Esophagus mucosa (tissue), 1 donor: ENCODE measurements at places on chromosomes 2 and 18. TPM values are rescaled to one million over a fixed set of nuclear protein-coding genes. Genes with fewer than 3 reads are reported as not detected.

GRCh38 chr18:38693104-38693503, 1127.5 kb upstream of the CELF4 start:
- no peak for ATAC-seq

DNA sequence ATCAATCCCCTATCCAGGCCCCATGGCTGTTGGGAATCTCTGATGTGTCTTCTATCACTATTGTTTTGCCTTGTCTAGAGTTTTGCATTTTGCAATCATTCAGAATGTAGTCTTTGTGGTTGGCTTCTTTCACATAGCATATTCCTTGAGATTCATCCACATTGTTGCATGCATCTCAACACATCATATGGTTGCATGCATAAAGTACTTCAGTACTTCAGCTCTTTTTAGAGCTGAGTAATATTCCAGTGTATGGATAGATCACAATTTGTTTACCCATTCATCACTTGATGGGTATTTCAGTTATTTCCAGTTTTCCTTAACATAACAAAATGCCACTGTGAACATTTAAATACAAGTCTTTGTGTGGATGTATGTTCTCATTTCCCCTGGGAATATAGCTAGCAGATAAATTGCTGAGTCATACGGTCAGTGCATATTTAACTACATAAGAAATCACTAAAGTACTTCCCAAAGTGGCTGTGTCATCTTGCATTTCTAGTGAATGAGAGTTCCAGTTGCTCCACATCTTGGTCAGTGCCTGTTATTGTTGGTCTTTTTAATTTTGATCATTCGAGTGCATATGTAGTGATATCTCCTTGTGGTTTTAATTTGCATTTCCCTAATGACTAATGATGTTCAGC, 138.8 kb downstream of the BCL11A start:
- ATAC-seq: no peak

DNA sequence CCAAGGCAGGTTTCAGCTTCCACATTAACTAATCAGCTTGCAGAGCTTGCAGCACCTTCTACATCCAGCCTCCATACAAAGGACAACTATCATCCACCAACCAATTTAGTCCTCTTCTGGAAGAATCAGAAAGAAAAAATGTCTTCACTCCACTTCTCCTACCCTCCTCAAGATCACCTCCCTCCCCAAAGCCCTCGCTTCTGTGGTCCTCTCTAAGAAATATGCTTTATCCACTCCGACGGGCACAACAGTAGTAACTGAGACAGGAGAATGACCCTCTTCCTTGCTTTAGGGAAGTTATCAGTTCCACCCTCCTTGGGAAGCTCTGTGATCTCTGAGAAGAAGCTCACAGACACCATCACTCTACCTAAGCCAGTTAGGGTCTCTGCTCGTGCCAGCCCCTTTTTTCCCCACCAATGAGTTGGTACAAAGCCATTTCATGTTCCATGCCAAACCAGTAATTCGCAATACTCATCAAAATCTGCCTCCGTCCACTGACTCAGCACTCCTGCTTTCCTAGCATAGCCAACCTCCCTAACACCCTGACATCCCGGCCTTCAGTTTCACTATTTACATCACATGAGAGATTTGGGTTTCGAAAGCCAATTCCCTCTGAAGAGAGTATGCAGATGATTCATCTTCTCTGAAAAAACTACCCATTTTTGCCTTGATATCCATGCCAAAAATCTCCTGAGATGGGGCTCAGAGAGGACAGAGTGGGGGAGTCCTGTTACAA, 114.1 kb upstream of the PKDCC start:
- peak; percentile 50 for ATAC-seq

DNA sequence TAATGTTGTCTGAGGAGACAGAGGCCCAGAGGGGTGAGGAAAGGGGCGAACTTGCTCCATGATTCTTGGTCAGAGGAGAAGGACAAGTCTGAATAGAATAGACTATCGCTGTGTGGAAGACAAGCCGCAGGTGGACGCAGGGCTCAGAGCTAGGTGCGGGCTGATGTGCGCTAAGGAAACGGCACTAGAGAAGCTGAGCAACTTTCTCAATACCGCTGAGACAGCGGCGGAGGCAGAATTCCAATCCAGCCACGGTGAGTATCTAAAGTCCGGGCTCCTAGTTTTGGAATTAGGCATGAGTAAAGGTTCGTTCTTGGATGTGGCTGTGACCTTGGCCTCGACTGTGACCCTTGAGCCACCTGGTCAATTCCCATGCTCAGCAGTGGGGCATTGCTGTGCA, 47.8 kb downstream of the CAPN13 start:
- no peak for ATAC-seq

- ATAC-seq: no peak
Measured at GRCh38 chr18:62182220-62182619, 4.6 kb downstream of the PIGN start.

- no peak for ATAC-seq
Measured at GRCh38 chr2:237048595-237048994, 37.1 kb upstream of the COPS8 start.

DNA sequence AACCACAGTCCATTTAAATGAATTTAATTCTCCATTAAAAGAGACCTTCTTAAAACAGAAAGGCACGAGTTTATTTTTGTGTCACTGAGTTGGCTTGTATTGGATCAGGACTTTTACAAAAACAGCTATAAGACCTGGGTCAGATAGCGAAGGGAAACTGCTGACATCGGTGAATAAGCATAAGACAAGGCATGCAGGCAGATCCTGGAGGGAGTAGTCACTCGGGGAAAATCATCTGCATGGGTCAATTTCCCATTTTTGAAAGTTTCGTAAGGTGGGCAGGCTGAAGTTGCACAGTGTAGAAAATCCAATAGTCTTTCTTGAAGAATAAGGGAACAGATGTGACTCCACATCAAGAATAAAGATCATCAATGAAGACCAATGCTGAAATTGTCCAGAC, 12.9 kb downstream of the IL36B start:
- no peak for ATAC-seq

GRCh38 chr2:133685636-133686215, 117.5 kb upstream of the NCKAP5 start:
- no peak for ATAC-seq

DNA sequence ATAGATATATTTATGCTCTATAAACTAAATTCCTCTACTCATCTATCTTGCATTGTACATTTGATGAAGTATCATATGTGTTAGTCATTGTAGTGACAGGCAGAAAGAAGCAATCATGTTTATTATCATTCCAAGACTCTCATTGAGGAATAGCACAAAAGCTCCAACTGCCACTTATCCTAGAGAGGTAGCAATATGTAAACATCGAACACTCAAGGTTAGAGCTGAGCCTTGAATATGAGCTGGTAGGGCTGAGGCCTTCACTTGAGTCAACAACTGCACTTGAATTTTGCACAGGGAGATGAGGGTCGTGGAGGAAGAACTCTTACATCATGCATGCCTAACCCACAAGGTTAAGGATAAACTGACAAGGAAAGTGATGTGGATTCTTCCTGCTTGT, 900.9 kb downstream of the CPS1 start:
- no peak for ATAC-seq

DNA sequence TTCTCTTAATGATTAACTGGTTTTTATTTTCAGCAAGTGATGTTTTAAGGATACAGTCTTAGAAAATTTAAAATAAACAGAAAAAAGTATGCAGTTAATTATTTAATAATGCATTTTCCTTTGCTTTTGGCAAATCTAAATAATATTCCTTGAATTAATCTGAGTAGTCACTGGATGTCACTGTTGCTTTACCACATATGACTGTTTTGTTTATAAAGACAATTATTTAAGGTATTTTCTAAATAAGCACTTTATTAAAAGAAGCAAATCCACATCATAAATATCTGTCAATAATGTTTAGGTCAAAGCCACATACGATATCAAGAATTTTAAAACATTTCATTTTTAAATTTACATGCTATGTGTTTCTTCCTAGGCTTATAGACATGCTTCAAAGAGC, 40.6 kb upstream of the TFPI start:
- no peak for ATAC-seq

DNA sequence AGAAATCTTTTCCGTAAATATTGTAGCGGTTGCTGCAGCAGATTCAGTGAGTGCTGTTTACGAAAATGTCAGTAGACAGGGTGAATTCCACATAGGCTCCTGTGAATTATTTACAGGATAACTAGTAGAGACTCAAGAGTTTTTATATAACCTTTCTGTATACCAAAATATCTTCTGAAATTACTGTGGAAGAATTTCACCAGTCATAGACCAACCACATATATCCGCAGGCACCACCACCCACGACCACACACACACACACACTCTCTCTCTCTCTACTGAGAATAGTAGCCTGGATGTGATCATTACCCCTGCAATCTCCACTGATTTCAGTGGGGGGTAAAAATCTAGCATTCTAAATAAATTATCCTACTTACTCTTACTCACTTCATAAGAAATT, 341.8 kb downstream of the RBM43 start:
- ATAC-seq: no peak

DNA sequence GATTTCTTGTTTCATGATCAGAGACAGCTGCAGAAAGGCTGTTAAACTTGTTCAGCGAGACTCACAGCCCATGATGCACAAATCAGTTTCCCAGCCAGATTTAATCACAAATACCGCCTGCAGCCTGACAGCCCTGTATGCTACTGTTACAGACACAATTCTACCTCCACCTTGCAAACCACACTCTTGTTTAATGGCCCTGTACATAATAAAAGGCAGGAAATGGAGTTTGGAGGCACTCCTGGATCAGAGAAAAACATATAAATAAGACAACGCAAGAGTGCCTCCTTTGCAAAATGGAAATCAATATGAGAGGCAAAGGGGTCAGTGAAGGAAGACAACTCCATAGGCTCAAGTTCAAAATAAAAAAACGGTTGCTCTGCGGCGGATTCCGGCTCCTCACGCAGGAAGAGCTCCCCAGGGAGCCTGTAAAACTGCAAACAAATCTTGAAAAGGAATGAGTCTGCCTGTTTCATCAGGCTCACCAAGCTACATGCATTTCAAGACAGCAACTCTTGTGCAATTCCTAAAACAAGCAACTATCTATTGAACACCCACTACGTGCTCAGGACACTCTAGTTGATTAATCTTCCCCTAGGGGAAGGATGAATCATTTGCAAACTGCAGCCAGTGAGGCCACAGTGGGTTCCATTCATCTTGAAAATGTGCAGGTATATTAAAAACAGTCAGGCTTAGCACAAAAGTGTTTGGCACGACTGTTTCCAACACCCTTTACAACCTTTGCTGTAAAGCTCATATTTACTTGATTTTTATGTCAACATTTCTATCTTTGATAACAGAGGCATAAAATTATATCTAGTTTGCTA, 37.5 kb downstream of the TBC1D8 start:
- ATAC-seq: peak; percentile 86

- no peak for ATAC-seq
Measured at GRCh38 chr2:171986778-171987177, 13.0 kb upstream of the METAP1D start.

DNA sequence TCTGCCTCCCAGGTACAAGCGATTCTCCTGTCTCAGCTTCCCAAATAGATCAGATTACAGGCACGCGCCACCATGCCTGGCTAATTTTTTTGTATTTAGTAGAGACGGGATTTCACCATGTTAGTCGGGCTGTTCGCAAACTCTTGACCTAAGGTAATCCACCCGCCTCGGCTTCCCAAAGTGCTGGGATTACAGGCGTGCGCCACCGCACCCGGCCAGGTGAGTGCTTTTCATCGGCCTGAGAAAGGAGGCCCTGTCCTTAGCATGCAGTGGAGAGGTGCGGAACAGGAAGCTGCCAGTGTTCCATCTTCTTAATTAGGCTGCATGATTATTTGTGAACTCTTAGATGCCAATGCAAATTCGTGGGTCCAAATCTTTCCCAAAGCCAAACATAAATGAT, 125.7 kb upstream of the THSD7B start:
- ATAC-seq: no peak

DNA sequence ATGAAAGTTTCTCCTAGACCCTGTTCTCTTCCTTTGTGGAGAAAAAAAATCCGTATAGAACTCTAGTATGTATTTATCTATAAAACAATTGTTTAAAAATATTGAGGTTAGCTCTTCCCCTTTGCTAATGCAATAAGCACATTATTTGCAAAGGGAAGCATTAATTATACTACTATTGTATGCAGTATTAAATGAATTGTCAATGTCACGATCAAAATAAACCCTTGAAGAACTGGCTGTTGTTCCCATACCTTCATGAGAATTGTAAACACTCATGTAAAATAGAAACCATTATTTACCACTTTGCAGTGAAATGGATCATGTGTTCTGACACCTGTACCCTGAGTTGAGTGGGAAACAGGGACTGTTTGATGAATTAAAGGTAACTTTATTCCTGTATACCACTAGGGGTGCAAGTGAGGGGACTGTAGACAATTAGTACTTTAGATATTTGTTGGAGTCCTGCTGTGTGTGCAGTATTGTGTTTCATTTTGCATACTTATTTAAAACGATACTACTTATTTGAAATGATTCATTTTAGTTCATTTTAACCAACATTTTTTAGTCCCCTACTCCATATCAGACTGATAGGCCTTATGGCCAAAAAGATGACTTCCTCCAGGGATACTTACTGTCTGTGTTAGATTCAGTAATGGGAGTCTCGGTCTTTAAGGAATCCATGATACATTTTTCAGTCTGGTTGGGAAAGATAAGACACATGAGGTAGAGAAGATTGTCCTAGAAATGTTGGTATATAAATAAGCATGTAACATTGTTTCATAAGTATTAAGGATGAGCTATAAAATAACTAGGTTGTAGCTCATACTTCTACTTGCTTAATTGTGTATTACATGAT, 7.9 kb downstream of the PKP4 start:
- ATAC-seq: peak; percentile 42

DNA sequence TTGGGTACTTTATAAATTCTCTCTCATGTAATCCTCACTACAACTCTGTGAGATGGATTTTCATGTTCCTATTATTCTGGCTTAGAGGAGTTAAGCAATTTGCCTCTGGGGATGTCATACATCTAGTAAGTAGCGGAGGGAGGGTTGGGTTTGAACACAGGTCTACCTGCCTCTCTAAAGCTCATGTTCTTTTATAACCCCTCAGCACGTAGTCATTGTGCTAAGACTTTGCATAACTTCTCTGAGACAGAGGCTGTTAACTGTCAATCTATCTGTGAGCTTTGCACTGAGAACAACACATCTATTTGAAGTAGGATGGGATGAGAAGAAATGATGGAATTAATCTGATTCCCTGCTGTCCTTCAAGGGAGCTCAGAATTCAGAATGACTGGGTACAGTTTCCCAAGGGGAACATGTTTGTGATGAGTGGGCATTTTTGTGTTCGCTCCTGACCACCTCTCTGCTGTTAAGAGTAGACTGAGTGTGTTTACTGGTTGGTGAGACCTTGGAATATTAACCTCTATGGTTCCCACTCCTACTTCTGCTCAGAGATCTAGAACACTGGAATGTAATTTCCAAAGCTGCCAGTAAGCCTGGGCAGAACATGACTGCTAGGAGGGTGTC, 320.7 kb downstream of the SLC8A1 start:
- ATAC-seq: no peak

DNA sequence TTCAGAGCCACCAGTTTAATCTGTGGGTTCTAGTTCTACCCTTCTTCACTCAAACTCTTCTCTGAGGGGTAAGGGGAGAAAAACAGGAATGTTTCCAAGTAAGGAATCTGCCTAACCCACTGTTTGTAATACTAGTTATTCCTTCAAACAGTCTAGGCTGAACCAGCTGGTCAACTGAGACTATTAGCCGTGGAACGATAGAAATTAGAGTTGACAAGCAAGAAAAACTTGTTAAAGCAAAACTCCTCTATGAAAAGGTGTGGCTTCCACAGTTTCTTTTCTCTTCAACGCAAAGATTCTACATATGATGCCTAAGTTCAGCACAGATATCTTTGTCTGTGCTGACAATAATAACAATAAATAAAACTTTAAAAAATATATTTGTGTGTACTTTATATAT, 11.5 kb downstream of the PAIP2B start:
- peak; percentile 92 for ATAC-seq

The CCDC102B gene
- total RNA-seq: 1.2 TPM

The TMEM185B gene
- 20.3 TPM for total RNA-seq

The FAM110C gene
- total RNA-seq: 44.3 TPM

The APLF gene
- total RNA-seq: 4.2 TPM

The CD8B2 gene
- not detected for total RNA-seq
